ENCODE measurements at places on chromosomes 4 and X. TPM values are rescaled to one million over a fixed set of nuclear protein-coding genes. Genes with fewer than 3 reads are reported as not detected.

GRCh38 chrX:56978172-56978571 is 17.2 kb downstream of the SPIN3 start:
- DNase-seq: peak; percentile 47

GRCh38 chrX:37926700-37927099 is 79.3 kb upstream of the DYNLT3 start:
- peak; percentile 40 for DNase-seq

DNA sequence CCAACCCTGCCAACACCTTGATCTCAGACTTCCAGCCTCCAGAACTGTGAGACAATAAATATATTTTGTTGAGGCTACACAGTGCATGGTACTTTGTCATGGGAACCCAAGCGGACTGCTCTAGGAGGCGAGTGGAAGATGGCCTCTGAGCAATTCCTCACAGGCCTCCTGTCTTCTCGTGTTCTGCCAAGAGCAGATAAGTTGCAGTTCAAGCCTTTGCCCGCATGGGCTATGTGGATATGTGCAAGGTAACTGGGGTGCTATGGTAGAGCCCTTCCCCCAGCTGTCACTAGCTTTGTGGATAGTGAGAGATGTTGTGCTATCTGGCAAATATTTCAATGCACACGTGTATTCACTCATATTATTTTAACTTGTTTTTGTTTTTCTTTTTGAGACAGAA is 156.0 kb upstream of the BCOR start:
- no peak for DNase-seq

DNA sequence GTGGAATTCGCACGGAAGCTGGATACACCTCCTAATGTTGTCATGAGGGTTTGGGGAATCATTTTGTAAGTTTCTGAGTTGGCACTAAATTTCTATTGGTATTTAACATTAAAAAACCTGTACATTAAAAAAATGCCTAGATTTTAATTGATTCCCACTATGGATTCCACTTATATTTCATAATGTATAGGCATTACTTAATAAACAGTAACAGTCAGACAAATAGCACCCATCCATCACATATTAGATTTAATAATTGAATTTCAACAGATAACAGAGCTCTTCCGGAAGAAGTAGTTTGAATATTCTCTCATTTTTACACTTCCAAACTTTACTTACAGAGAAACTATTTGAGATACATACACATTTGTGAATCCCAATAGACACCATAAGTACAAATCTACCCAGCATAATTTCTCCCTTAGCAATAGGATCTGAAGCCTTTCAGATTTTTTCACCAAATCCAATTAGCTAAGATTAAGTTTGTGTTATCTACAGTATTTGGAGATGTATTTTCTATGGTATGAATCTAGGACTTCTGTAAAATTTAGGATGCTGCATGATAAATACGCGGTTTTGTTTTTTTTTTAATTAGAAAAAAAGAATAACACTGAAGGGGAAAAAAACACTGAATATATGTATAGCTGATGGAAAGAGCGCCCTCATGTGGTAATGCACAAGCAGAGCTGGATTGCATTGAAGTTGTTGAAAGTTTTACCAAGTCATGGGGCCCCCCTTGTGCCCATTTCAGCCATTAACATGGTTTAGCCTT is 12.2 kb upstream of the ODAM start:
- DNase-seq: peak; percentile 49

Gene VBP1
- 109 TPM for total RNA-seq
